ENCODE measurements at places on chromosomes 7 and 10. TPM values are rescaled to one million over a fixed set of nuclear protein-coding genes. Genes with fewer than 3 reads are reported as not detected.

Gene DIP2C
- 23.1 TPM for total RNA-seq

Gene POU6F2
- total RNA-seq = not detected

Gene FANK1
- 3.7 TPM for total RNA-seq

Gene CYP2W1
- not detected for total RNA-seq

Gene VGF
- 249 TPM for total RNA-seq

Gene PKD1L1
- total RNA-seq = under 0.01 TPM

Gene AS3MT
- total RNA-seq = 13.7 TPM

Gene PCGF6
- 21.0 TPM for total RNA-seq

Gene CUL1
- total RNA-seq = 62.8 TPM

Gene PRXL2A
- total RNA-seq = 14.9 TPM

Gene OPALIN
- not detected for total RNA-seq

Gene FAM25C
- total RNA-seq = not detected

Gene KIAA1549
- 1.5 TPM for total RNA-seq

Gene HELLS
- total RNA-seq = 76.8 TPM

Gene GHRHR
- not detected for total RNA-seq

Gene SPDYE8
- not detected for total RNA-seq

Gene OR6B1
- not detected for total RNA-seq

Gene KIAA1217
- 3.4 TPM for total RNA-seq

Gene SKAP2
- 5.9 TPM for total RNA-seq

Gene SEMA4G
- total RNA-seq = 1.00 TPM

Gene TRIM24
- 5.2 TPM for total RNA-seq

Gene AQP1
- 0.50 TPM for total RNA-seq

Gene PMPCB
- 73.2 TPM for total RNA-seq

Gene ADRA2A
- 2.0 TPM for total RNA-seq

Gene CFAP46
- total RNA-seq = 0.87 TPM

Gene RBP3
- total RNA-seq = not detected

Gene LRRC61
- total RNA-seq = 2.2 TPM

Gene SEMA3C
- 345 TPM for total RNA-seq

Gene PILRA
- total RNA-seq = 0.12 TPM

Gene ZNF107
- 2.8 TPM for total RNA-seq

Data from uterine smooth muscle cell (primary cell).